Smooth muscle cell of the pulmonary artery (primary cell): ENCODE measurements at places on chromosomes 3 and 15. TPM values are rescaled to one million over a fixed set of nuclear protein-coding genes. Genes with fewer than 3 reads are reported as not detected.

Gene PP2D1
- not detected in 2 replicates for total RNA-seq

Gene STIMATE
- total RNA-seq = 21.3 and 23.9 TPM in 2 replicates

Gene GLDN
- 3.3 and 3.7 TPM in 2 replicates for total RNA-seq

Gene DCBLD2
- 344 and 450 TPM in 2 replicates for total RNA-seq

Gene PLAAT1
- total RNA-seq = not detected in 2 replicates

Gene MGLL
- 77.0 and 77.5 TPM in 2 replicates for total RNA-seq

Gene PROS1
- total RNA-seq = 18.4 and 72.8 TPM in 2 replicates
